Activated CD8-positive, alpha-beta memory T cell treated with anti-CD3 and anti-CD28 coated beads for 4 hours (primary cell): ENCODE measurements at places on chromosomes 7 and 10.

- no peak for DNase-seq
Measured at GRCh38 chr10:52378124-52378523, 64.0 kb downstream of the DKK1 start.

DNA sequence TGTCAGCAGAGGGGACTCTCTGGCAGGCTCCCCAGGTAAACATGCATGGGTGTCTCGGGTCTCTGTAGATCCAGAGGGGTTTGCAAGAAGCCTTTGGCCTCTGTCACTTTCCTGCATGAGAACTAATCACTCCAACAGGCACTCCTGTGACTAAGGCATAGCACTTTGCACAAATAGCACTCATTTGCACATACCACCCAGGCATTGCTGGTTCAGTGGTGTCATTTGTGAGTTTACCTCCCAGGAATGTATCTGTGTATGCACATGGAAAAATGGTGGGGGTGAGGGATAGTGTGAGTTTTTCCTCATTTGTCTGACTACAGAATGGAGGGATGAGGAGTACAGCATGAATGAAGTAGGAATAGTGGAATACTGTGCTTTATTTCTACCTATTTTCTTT is 39.5 kb downstream of the CNNM1 start:
- no peak for DNase-seq

- no peak for DNase-seq
Measured at GRCh38 chr7:75869776-75870379, 9.0 kb upstream of the RHBDD2 start.

DNA sequence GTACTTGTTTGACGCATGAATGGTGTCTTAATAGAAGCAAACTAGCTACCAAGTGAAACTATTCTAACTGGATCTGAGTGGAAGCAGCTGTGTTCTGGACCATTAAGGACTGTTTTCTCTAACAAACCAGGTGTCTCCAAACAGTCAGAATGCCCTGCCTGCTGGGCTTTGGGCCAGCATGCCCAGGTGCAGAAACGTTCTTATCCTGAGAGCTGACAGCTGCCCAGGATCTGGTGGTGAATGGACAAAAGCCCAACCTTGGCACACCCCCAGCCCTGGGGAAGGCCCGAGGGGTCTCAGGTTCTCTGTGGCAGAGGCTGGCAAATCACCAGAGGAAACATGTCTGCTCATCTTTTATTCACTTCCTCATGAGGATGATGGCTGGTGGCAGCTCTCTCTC is 48.2 kb upstream of the LAMB4 start:
- DNase-seq, result no peak

GRCh38 chr10:86178401-86179152 is 188.0 kb downstream of the GRID1 start:
- no peak for DNase-seq

DNA sequence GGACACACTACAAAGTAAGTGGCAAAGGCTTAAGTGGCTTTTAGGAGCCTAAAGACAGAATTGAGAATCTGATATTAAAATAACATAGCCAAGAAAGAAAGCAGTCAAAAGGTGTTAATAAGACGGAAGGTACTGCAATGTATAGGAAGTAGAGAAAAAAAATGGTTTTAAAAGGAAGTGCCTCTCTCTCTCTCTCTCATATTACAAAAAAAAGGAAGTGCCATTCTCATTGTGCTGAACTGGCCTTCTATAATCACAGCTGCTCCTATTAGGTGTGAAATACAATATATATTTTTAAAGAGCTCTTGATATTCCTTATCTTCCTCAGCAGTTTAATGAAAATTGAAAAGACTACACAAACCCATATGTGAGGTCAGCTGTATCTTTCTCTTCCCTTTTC is 199.4 kb upstream of the NPVF start:
- DNase-seq, result no peak

DNA sequence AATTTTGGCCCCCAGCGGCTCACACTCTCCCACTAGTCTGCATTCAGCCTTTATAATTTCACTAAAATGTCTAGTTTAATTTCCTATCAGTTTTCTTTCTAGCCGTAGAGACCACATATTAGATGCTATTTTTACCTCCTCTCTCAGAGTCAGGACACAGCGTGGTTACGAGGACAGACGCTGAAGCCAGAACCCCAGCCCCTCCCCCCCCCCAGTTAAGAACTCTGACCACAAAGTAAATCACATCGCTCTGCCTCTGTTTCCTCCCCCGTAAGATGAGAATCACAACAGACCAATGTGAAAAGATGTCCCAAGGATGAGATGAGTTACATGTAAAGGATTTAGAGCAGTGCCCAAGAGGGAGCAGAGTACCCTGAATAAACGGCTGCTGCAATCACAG is 11.1 kb upstream of the TARP start:
- no peak for DNase-seq

DNA sequence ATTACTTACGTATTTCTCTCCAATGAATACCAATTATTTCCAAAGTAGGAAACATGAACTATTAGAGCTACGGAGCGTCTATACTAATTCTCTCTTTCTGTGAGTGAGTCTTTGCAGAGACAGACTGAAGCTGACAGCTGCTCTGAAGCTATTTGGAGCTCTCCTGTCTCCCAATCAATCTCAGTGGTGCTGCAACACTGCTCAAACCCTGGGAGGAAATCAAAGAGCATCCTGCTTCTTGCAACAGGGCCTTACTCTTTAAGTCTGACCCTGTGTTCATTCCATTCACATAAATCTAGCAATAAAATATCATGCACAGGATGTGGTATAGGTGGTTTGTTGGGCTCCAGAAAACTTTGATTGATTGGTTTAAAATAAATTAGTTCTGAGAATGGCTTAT is 685.7 kb upstream of the IGFBP3 start:
- no peak for DNase-seq

DNA sequence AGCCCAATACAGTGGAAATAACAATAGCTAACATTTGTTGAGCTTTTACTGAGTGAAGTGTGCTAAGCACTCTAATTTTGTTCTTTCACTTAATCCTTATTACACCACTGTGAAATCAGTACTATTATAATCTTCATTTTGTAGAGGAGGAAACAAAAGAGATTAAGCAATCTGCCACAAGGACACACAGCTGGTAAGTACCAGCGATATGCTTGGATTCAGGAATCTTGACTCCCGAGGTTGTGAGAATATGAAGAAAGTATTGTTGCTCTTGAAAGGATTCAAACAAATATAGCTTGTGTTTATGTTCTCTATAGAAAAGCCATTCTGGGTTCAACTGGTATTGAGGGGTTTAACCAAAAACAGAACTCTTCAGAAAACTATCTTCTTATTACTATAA is 93.7 kb upstream of the HECTD2 start:
- DNase-seq, result no peak

- DNase-seq, result no peak
Measured at GRCh38 chr7:45968856-45969541, 47.9 kb upstream of the IGFBP3 start.

- peak; percentile 11 for DNase-seq
Measured at GRCh38 chr7:114922652-114923402, 933 bp downstream of the MDFIC start.

DNA sequence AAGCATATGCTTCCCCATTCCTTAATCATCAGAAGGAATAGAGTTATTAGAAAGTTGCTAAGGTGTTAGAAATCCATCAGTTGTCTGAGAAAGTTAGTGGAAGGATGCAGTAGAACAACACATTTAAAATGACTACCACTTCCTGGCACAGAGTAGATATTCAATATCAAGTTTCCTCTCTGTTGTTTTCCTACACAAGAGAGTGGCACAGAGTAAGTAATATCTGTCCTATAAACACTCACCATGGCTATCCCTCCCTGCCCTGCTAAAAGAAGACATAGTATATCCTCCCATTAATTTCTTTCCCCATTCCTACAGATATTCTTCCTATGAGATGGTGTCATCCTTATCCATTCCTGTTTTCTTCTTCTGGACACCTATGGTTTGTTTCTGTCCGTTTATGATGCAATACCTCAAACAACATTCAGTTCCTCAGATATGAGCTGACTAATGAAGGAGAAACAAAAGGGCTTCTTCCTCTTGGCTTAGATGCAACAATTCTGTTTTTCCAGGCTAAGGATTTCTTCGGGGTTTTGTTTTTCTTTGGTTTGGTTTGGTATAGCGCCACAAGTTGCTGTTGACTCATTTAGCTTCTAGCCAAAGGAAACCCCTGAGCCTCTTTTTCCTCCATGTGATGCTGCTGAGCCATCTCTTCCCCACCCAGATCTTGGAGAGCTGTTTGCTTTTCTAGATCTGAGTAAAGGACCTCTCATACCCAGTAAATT is 32.9 kb upstream of the BPGM start:
- DNase-seq, result no peak

- DNase-seq, result no peak
Measured at GRCh38 chr7:7178906-7179305, 3.4 kb upstream of the C1GALT1 start.

DNA sequence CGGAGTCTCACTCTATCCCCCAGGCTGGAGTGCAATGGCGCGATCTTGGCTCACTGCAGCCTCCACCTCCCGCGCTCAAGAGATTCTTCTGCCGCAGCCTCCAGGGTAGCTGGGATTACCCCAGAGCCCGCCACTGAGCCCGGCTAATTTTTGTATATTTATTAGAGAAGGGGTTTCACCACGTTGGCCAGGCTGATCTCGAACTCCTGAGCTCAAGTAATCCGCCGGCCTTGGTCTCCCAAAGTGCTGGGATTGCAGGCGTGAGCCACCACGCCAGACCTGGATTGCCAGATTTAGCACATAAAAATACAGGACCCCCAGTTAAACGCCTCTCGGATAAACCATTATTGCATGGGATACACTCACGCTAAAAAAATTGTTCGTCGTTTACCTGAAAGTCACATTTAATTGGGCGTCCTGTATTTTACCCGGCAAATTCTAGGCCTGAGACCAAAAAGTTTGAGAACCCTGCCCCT is 375 bp upstream of the GATAD1 start:
- DNase-seq, result no peak

DNA sequence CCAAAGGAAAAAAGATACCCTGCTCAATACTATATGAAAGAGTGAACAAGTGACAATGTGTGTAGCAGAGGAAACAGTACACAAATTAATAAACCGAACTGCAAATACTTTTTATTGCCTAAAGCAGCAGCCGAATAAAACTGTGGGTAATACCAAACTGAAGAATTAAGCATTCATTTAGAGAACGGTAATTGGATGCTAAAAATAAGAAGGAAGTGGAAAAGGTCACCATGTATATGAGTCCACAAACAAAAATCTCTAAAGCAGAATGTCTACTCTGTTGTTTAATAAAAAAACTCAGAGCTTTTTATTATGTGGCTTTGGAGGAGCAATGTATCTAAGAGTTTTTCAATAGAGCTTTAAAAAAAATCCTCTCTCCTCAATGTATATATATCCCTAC is 87.9 kb downstream of the ETV1 start:
- DNase-seq, result no peak

GRCh38 chr7:159280008-159280407 is 135.3 kb upstream of the VIPR2 start:
- no peak for DNase-seq

GRCh38 chr10:23481363-23481961 is 42.6 kb downstream of the OTUD1 start:
- no peak for DNase-seq

GRCh38 chr7:50204581-50204980 is 99.9 kb upstream of the IKZF1 start:
- DNase-seq, result no peak

GRCh38 chr7:73683788-73684693 is 644 bp downstream of the BUD23 start:
- DNase-seq, result no peak

GRCh38 chr10:14438057-14438456 is 107.3 kb upstream of the FRMD4A start:
- no peak for DNase-seq

DNA sequence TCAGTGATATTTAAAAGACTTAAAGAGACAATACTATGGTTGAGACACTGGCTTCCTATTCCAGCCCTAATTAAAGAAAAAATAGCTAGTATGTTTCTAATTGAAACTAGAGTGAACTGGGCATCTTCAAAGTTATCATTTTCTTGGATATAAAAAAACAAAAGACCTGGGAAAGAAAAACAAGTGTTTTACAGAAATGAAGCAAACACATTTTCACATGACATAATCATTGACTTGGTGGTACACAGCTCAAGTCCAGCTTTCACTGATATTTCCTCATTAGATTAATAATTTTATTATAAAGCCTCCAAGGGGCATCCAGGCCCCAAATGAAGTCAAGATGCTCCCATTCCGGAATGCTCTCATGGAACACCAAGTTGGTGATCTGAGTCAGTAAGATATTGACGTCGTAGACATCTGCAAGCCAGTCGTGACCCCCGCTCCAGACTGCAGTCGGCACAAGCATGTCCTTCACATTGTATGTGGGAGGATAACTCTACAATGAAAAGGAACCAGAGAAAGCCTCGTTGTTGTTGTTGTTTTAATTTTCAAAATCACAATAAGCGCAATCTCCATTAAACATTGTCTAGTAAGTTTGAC is 7.5 kb upstream of the CH25H start:
- DNase-seq, result no peak

GRCh38 chr10:113958631-113959382 is 84.9 kb upstream of the ADRB1 start:
- no peak for DNase-seq

DNA sequence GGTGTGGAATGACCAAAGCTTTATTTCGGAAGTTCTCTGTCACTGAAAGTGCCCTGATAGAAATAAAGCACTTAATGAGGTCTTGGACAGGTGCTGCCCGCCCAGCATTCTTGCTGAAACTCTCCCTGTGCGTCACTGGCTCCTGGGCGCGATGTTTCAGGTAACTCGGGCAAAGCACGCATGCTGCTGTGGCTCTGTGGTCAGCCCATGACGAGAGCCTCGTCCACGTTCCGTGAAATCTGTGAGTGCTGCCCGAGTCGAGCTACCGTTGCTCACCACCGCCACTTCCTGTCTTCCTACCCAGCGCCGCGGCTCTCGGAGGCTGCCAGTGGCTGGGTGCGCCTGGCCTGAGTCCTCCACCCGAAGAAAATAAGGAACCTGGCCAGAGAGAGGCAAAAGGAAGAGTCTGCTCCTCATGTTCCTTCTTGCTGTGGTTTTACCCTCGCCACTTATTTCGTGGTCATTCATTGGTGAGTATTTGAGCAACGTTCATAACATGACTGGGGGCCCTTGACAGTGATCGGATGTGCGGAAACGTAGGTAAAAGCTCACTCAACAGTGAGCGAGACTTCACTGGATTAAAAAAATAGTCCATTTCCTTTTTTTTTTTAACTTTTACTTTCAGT is 95.5 kb downstream of the MAP3K8 start:
- peak; percentile 59 for DNase-seq

GRCh38 chr7:49089717-49090116 is 165.4 kb downstream of the CDC14C start:
- DNase-seq, result no peak

GRCh38 chr10:114138581-114138980 is 35.4 kb downstream of the CCDC186 start:
- no peak for DNase-seq
